Lower lobe of right lung (tissue), 2 donors: ENCODE measurements at places on chromosomes 11 and 22. TPM values are rescaled to one million over a fixed set of nuclear protein-coding genes. Genes with fewer than 3 reads are reported as not detected.
A peak's percentile ranks its signal among the peaks of the same experiment; 100 is the strongest.

DNA sequence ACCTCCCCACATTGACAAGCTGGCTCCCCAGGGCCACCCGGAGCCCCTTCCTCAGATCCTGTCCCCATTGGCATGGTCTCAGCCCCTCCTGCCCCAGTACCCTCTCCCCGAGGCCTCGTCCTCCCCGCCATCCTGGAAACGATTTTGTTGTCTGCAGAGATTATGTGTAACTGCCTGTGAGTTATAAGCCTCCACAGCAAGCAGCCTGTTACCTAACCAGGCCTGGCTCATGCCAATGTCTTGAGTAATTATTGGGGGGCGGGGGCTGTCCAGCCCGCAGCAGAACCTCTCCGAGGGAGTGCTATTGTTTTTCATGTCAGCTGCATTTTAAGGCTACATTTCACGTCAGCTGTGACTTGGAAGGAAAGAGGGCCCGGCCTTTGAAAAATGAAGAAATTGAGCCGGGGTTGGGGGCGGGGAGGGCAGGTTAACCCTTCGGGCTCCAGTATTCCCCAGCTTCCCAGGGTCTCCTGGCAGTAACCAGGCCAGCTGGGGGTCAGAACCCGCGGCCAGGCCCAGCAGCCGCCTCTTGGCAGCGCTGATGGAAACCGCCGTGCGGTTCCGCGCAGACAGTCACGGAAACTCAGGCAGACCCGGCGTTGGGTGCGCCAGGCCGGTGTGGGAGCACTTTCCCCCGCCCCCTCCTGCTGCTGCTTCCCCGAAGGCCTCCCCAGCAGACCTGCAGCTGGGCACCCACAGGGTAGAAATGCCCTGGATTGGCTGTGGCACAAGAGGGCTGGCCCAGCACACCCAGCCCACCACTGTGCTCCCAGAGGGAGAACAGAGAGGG lies 59.5 kb downstream of the CDKN1C start:
- peak; percentile 72 for DNase-seq

DNA sequence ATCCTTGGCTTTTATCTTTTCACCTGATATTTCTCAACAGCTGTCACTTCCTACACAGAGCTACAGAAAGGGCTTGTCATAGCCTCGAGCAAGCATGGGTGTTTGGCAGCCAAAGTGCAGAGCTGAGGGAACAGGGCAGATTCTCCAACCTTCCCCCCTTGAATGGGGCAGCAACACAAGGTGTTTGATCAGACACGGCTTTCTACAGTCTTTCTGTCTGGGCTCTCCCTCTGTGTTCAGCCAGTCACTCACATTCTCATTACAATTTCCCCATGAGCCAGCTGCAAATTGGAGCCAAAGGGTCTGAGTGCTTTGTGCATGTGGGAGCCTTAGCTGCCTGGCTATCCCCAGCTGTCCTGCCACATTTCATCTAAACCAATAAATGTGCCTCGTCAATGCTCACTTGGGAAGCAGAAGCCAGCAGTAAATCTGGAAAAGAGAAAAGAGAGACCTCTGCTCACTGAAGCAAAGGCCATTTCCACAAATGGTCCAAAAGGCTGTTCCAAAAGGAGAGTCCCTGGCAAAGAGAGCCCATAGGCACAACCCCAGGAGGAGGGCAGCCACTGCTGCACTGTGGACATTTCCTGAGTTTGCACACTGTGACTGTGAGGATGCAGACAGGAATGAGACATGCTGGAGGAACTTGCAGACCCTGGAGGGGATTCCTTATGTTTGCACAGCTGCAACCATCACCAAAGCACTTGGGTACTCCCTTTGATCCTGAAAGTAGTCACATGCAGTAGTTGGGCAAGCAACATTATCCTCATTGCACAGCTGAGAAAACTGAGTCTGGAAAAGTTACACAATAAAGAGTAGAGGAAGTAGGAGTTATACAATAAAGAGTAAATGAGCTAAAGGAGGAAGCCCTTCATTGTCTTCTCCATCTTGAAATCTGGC lies 186.8 kb downstream of the FAM181B start:
- no peak for DNase-seq

DNA sequence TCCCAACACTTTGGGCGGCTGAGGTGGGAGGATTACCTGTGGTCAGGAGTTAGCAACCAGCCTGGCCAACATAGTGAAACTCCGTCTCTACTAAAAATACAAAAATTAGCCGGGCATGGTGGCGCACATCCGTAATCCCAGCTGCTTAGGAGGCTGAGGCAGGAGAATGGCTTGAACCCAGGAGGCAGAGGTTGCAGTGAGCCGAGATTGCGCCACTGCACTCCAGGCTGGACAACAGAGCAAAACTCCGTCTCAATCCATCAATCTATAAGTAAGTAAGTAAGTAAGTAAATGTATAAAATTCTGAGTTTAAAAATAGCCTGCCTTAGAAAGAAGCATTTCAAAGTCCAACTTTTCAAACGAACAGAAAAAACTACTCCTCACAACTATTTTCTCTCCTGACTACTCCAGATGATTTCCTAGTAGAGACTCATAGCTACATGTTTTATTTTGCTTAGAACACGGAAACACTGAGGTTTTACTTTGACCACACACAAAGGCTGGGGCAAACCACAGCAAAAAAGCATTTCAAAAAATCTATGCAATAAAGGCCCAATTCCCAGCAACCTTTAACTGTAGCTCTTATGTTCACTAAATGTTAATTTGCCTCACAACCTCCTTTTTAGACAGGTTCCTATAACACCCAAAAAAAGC lies 16.3 kb downstream of the SPTY2D1 start:
- DNase-seq: no peak

The PNPLA3 gene
- total RNA-seq: 6.9 TPM

GRCh38 chr11:83642500-83642899 lies 356.3 kb upstream of the CCDC90B start:
- no peak for DNase-seq

GRCh38 chr11:128913806-128914205 lies 22.6 kb downstream of the KCNJ5 start:
- no peak for DNase-seq

The SCARF2 gene
- total RNA-seq: 12.6 TPM

DNA sequence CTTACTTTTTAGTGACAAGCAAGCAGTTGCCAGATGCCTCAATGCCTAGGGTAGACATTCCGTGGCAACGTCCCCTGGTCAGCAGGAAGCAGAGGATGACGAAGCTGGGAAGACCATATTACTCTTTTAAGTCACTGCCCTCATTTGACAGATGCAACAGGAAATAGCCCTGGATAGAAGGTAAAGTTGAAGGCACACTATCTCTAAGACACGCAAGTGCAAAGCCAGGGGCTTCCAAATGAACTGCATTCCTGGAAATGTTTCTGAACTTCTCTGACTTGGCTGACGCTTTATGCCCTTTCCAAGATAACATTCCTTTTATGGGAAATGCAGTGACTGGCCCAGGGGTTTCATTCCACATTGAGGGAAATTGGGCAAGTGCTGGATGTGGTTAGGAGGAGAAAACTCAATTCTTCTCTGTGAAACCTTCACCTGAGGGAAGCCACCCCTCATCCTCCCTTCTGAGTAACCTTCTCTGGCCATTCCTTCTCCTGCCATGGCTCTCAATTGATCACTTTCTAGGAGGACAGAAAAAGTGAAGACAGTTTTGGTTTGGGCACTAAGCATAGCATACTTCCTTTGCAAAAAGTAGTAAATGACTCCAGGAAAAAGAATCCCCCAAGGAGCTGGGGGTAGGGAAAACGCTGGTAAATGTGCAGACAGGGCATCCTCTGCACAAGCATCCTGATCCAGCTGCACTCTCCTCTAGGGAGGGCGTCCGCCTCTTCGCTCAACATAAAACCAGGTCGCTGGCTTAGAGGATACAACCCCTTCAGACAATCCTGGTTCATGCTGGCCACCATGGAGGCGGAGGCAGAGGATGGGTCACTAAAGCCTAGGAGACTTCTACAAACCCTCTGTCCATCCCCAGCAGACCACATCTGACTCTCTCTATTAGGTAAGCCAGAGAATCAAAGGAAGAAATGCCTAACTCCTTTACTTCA lies 14.5 kb downstream of the PCSK7 start:
- DNase-seq: peak; percentile 14

DNA sequence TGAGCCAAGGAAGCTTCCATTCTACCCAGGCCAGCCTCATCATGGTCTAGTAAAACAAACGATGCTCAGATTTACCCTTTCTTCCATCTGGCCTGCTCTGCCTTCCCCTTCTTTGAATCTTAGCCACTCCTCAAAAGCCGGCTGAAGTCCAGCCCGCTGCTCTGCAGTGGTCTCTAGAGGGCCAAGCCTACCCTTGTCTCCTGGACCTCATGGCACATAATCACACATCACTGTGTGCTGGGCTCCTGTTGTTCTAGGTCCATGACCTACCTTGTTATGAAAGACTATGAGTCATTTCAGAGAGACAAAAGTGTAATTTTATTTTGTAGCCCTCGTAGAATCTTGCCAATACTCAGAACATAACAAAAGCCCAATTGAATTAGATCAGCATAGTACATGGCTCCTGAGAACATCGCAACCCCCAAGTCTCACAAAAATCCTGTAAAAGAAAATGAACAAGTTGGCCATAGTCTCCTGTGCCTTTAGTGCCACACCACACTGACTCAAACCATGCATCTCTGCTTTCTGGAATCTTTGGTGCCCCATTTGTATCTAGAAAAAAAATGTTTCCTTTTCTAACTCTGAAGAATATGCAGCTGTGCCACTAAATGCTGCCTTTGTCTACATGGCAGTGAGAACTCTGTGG lies 192.7 kb downstream of the OPCML start:
- no peak for DNase-seq

- DNase-seq: peak; percentile 91
These were observed 29.9 kb upstream of the MALAT1 start for GRCh38 chr11:65468874-65469333.

The ARVCF gene
- 16.8 TPM for total RNA-seq

DNA sequence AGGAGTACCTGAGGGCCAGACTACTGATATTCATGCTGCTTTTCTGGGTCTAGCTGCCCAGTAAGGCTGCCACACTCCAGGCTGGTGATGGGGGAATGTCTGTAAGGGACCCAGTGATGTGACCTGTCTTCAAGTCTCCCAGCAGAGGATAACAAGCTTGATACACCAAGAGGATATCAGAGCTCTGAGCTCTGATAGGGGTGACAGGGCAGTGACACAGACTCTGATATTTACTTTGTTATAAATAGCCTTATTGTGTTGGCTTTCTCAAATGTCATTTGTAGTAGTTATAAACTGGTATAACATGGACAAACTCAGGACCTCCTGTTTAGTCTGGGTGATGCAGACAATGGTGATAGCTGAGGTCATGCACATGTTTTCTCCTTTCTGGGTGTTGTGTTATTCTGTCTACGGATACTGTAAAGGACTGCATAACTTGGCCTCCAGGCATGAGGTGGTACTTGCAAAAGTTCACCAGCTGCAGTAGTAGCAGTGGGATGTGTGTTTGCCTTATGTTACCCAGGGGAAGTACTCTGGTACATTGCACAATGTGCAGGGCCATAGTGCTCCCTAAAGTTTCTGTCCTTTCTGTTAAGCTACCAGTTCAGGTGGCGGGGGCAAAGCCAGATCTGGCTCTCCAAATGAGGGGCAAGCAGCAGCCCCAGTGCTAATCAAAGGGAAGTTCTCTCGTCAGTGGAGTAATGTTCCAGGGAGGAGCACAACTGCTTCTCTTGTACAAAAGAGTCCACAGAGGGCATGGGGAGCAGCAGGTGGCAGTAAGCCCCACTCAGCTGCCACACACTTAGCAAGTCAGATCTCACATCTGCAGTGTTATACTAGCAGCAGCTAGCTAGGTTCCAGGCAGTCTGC lies 812.2 kb downstream of the JRKL start:
- DNase-seq: no peak

DNA sequence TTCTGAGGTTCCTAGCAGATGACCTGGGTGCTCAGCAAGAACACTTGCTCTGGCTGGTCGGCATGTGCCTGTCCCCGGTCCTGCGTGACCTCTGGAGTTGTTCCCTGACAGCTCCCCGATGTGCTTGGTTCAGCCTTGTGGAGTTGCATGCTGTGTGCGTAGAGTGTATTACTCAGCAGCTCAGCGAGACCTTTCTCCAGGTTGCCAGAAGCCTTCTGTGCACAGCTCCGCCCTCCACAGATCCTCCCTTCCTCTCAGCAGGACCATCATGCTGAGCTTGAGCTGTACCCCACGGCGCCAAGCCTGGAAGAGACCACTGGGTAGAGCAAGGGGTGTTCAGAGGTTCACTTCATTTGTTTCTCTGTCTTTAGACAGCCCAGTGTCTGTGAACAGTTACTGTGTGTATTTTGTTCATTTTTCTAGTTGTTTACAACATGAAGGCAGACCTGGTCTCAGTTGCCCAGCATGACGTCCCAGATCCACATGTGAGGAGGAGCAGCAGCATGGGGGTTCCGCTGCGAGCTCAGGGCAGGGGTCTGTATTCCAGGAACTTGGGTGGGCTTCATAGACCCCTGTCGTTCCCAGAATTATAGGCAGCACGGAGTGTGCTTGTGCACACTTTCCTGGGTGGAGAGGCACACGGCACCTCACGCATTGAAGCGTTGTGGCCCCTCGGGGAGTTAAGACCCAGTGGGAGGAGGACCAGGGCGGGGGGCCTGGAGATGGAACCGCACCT lies 148.6 kb downstream of the IGLL1 start:
- DNase-seq: no peak

GRCh38 chr11:10587995-10588394 lies 19.5 kb upstream of the LYVE1 start:
- DNase-seq: no peak

The AQP11 gene
- 0.18 TPM for total RNA-seq

The OR5AN1 gene
- total RNA-seq: not detected

- DNase-seq: no peak
These were observed 72.7 kb downstream of the FANCF start for GRCh38 chr11:22552885-22553284.

The PHOX2A gene
- not detected for total RNA-seq

GRCh38 chr11:21707116-21707739 lies 485.7 kb upstream of the ANO5 start:
- DNase-seq: no peak
